Stimulated activated CD8-positive, alpha-beta memory T cell treated with anti-CD3 and anti-CD28 coated beads, Interleukin-2, amount 100 ng/mL, for 1 hour (primary cell): ENCODE measurements at places on chromosomes 5 and 9.

GRCh38 chr5:127292030-127292735, 1.6 kb downstream of the MEGF10 start:
- no peak for DNase-seq

GRCh38 chr9:5552301-5552700, 42.0 kb downstream of the PDCD1LG2 start:
- no peak for DNase-seq

DNA sequence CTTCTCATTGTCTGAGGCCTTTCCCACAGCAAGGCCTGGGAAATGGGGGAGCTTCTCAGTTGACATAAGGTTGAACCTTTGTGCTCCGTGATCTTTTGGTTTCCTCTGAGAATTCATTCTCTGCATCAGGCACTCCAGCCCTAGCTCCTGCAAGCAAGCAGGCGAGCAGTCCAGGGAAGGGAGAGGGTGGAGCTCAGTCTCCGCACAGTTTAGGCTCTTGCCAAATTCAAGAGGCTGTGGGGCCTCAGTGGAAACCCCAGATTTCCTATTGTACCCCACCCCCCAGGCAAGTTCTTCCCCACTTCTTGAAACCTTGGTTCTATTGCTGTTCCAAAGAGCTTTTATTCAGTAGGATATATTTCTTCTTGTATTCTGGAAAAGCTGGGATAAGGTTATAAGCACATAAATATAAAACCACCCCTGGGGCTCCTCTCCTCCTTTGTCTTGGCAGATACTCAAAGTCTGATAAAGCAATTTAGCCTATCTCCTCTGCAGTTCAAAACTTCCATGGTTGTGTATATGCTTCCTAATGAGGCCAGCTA, 147.2 kb downstream of the PDZD2 start:
- no peak for DNase-seq

DNA sequence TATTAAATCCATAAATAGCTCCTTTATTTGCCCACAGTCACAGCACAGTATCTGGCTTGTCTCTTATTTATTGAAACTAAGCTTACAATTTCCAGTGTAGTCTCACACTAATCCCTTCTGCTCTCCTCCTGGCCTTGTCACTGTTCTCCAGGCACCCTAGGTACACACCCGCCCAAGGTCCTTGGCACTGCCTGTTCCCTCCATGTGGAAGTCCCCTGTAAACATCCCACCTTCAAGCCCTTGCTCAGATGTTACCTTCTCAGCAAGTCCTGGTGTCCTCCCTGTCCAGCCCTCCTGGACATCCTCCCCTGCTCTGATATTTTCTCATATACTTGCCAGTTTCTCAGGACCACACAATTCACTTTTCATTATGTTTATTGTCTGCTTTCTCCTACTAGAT, 44.2 kb upstream of the CFAP157 start:
- no peak for DNase-seq

GRCh38 chr5:126624534-126624933, 23.8 kb downstream of the PHAX start:
- DNase-seq, result no peak

GRCh38 chr5:52878656-52879055, 90.9 kb downstream of the ITGA1 start:
- no peak for DNase-seq

- no peak for DNase-seq
These were observed 205.7 kb upstream of the RIOK2 start for GRCh38 chr5:97388794-97389193.

DNA sequence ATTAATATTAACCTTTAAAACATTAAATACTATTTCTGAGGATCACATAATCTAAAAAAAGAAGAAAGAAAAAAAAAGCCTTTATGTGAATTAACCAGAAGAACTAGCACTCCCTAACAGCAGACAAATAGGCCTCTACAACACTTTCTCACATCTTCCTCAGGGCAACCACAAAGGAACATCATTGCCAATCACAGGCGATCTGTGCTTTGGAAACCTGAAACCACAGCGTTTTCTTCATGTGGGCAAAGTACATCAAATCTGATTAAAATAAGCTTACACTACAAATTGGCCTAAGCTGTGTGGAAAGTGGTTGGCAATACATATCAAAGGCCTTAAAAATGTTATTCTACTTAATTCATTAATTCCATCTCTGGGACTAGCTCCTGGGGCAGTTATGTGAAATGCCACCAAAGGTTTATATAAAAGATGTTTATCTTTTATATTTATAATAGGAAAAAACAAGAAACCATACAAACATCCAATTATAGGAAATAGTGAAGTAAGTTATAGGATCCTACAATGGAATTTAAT, 184.8 kb upstream of the TBCA start:
- no peak for DNase-seq

GRCh38 chr5:150587856-150588595, 52.4 kb upstream of the SYNPO start:
- DNase-seq, result no peak

DNA sequence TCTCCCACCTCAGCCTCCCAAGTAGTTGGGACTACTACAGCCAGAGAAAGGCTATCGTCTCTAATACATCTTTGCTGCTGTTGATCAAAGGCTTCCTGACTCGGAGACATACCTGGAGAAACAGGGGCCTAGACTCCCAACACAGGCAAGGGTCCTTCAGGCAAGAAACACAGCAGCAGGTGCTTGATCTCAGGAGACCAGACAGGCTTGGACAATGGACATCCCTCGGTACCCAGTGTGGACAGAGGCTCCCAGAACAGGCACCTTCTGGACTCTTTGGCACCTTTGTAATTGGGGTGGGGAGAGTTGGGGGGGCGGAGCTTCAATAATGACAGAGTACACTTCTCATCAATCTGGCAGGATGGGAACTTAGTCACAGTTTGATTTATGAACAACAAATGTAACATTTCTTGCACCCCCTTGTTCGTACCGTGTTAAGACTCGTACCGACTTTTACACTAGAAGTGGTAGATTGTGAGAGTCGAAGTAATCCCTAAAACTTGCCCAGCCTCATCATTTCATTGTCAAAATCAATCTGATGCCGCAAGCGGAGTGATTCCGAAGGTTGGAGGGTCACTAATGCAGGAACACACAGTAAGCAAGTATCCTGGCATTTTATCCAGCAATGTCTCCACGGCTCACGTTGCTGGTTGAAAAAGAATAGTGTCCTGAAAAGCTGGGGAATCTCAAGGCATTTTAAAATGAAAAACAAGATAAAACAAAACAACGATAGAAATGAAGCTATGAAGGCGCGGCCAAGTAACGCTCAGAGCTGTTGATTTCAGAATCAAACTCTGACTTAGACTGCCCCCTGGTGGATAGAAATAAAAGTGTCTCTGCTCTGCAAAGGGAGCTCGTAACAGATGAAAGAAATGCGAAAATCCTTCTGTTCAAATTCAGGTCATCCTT, 46.4 kb upstream of the STK32A start:
- DNase-seq, result no peak

- DNase-seq, result no peak
These were observed 123.1 kb downstream of the PDE8B start for GRCh38 chr5:77333451-77334123.

DNA sequence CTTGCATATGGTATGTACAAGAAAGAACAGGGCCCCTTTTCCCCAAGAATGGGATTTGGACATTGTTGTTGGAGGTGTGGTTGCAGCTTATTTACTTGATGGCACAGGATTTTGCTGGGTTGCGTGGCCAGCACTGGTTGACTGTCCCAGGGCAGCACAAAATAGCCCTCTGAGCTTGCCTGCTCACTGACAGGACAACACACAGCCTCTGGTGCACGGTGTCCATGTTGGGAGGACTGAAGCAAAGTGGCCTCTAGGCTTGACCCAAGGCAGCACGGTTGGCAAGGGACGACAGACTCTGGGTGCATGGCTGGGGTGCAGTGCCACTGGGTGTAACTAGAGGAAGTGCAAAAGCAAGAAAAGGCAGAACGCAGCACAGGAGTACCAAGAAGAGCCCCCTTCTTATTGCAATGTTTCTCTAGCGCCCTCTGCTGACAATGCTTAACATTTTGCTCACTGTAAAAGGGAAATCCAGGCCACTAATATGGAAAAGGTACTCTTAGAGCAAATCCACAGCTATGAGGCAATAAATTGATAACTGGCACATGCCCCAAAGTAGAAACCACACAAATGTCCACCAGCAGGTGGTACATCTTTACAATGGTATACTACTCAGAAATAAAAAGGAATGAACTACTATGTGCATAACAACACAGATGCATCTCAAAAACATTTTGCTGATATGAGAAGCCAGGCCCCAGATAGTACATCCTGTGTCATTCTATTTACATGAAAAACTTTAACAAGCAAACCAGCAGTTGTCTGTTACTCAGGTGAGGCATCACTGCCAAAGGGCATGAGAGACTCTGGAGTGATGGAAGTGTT, 47.4 kb upstream of the BARX1 start:
- DNase-seq, result no peak

GRCh38 chr5:75142566-75143136, 90.3 kb upstream of the GCNT4 start:
- DNase-seq, result no peak

GRCh38 chr5:113792806-113793205, 279.3 kb downstream of the YTHDC2 start:
- no peak for DNase-seq

DNA sequence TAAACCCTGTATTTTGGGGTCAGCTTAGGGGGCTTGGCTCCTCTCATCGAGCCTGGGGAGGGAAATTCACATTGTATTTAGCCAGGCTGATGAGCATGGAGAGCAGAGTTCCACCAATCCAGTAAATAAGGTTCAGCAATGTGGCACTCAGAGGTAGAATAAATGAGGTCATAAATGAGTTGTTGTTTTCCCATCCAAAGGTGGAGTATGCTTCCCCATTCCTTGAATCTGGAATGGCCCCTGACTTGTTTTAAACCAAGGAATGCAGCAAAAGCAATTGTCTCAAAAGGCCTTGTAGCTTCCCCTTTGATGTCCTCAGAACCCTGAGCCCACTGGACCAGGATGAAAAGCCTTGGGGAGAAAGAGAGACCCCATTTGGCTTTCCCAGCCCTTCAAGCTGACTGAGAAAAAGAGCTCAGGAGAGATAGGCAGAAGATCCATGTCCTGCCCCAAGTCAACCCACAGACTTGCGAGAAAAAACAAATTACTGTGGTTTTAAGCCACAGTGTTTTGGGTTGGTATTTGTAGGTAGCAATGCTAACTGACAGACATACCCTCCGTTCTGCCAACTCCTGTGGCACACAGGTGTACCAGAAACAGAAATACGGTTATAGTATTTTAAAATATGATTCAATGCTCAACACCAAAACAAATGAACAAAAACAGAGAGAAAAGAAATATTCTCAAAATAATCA, 566.0 kb upstream of the DMAC1 start:
- DNase-seq, result no peak

DNA sequence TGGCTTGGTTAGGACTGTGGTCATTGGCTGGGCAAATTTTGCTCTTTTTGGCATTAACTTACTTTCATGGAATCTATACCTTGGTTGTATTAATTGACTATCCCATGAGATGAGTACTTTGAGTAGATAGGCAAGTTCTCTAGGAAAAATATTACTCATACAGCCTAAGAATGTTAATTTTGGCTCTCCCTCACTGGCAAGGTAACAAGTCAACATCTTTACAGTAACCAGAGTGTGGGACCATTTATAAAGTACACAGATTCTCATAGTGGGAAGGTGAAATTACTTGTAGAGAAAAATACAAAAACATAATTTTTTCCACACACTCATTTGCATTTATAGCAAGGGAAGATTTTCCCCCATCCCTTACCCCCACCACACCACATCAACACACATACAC, 154.6 kb upstream of the ZNF608 start:
- no peak for DNase-seq

- no peak for DNase-seq
These were observed 28.6 kb upstream of the CPEB4 start for GRCh38 chr5:173859408-173860159.

- no peak for DNase-seq
These were observed 1.3 kb upstream of the ANKRD18A start for GRCh38 chr9:38621434-38622287.

- DNase-seq, result no peak
These were observed 110.1 kb upstream of the OTULINL start for GRCh38 chr5:14471507-14471906.

GRCh38 chr9:16121601-16122286, 568.9 kb downstream of the CCDC171 start:
- DNase-seq, result no peak

- DNase-seq, result no peak
These were observed 364.1 kb downstream of the CTNND2 start for GRCh38 chr5:11540112-11540511.

DNA sequence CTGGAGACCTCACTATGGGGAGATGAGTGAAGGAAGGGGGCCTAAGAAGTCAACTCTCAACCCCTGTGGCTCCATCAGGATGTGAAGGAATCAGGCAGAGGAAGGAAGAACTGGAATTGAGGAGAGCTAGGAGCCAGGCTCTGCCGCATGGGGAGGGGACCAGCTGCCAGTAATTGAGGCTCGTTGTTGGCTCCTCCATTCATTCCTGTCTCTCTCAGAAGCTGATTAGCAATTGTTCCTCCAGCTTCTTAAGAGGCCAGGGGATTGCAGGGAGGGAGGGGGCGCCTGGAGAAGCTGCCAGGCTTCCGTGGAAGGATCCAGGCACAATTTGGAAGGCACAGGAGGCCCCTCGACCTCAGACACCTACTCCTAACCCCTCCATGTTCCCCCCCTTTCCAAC, 20.5 kb upstream of the TTLL11 start:
- no peak for DNase-seq

DNA sequence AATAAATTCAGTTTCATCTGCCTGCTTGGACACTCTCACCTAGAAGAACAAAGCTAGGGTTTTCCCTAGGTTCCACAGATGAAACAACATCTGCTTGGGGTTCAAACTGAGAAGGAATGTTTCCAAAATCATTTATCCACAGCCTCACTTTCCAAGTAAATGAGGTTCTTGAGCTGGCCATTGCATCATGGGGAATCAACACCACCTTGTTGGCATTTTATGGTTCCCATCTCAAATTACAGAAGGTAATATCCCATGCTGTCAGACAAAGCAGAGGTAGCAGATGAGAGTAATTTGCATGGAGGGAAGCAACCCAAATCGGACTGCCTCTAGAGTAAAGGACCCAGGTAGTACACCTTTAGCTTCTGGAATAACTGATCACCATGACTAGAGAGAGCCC, 10.5 kb upstream of the NR4A3 start:
- DNase-seq, result no peak
